ENCODE measurements at places on chromosomes 11 and 22.
A peak's percentile ranks its signal among the peaks of the same experiment; 100 is the strongest.

- DNase-seq = peak; percentile 19
Observed at GRCh38 chr11:65934014-65934413, 11.3 kb upstream of the TSGA10IP start.

- DNase-seq = no peak
Observed at GRCh38 chr22:39649500-39650089, 79.0 kb downstream of the CACNA1I start.

GRCh38 chr22:20982563-20982882 is 426 bp downstream of the LZTR1 start:
- no peak for DNase-seq

DNA sequence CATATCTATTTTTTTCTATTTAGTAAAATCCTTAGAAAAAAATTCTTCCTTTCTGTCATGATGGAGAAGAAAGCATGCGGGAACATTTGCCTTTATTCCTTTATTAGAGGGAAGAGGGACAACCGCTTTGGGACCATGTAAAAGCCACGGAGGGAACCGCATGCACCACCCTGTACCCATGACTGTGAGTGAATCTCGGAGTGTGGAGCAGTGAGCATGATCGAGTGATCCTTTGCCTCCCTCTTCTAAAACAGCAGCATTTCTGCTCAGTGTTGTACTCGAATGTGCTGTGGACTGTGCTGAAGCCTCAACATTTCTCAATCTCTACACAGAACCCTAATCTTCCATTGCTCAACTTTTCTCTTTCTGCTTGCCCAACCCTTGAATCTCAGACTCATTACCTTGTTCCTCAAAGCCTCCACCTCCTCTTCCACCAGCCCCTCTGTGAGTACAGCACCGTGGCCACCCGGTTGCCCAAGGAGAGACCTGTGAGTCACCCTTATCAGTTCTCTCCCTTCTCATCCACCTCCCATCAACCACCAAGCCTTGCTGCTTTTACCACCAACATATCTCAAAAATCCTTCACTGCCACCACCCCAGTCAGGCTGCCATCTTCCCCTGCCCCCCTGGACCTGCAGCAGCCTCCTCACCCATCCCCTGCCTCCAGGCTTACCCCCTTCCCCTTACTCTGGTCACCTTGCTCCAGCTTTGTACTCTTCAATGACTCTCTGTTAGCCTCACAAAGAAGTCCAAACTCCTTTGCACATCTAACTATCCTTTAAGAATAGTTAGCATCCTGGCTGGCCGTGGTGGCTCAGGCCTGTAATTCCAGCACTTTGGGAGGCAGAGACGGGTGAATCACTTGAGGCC is 103.1 kb downstream of the NAT10 start:
- DNase-seq = no peak

DNA sequence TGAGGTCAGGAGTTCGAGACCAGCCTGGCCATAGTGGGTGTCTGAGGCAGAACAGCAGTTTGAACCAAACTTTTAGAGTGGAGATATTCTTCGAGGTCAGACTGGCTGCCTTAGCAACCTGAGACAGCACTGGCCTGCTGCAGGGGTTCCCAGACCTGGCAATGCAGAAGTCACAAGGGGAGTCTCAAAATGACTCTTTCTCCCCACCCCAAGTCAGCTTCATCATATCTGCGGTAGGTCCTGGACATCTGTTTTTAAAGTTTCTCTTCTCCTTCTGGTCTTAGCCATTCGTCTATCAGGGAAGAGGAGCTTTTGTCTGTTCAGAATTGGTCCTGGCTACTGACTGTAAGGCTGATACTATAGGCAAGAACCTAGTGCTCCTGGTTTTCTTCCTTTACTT is 14.5 kb upstream of the CLMP start:
- no peak for DNase-seq

- DNase-seq = no peak
Observed at GRCh38 chr22:41551877-41552582, 7.8 kb upstream of the POLR3H start.

DNA sequence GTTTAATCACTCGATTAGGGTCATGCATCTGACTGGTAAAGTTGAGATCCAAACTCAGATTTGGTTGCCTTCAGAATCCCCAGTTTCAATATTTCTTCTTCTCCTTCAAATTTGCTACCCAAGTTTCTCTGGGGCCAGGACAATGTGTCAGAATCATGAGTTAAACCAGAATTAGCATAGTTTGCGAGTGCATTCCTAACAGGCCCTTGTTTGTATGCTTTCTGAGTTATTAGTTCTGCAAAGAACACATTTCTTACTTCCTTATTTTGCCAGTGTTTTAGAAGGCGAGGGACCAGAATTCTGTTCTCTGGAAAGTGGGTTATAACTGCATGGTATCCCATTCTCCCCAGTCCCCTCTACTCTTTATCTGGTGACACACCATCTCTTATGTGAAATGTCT is 112.0 kb downstream of the ARL14EP start:
- DNase-seq = no peak

GRCh38 chr11:23100726-23101125 is 240.5 kb upstream of the CCDC179 start:
- DNase-seq = peak; percentile 11

DNA sequence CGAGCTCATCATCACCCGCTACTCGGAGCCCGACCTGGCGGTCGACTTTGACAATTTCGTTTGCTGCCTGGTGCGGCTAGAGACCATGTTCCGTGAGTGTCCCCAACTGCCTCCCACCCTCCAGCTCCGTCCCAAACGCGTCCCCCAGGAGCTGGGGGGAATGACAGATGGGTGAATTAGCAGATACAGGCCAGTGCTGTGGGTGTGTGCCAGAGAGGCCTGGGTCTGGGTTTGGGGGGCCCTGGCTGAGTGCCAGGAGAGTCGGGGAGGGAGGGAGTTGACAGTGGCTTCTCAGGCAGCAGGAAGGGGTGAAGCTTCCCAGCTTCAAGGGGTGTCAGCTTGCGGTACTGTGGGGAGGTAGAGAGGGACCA is 28.6 kb downstream of the CAPN1 start:
- DNase-seq = no peak

DNA sequence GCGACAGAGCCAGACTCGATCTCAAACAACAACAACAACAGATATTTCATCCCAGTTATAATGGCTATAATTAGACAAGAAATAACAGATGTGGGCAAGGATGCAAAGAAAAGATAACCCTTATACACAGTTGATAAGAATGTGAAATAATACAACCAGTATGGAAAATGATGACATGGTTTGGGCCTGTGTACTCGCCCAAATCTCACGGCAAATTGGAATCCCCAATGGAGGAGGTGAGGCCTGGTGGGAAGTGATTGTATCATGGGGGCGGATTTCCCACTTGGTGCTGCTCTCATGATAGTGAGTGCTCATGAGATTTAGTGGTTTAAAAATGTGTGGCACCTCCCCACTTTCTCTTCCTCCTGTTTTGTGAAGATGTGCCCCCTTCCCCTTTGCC is 104.1 kb downstream of the C11orf87 start:
- no peak for DNase-seq

DNA sequence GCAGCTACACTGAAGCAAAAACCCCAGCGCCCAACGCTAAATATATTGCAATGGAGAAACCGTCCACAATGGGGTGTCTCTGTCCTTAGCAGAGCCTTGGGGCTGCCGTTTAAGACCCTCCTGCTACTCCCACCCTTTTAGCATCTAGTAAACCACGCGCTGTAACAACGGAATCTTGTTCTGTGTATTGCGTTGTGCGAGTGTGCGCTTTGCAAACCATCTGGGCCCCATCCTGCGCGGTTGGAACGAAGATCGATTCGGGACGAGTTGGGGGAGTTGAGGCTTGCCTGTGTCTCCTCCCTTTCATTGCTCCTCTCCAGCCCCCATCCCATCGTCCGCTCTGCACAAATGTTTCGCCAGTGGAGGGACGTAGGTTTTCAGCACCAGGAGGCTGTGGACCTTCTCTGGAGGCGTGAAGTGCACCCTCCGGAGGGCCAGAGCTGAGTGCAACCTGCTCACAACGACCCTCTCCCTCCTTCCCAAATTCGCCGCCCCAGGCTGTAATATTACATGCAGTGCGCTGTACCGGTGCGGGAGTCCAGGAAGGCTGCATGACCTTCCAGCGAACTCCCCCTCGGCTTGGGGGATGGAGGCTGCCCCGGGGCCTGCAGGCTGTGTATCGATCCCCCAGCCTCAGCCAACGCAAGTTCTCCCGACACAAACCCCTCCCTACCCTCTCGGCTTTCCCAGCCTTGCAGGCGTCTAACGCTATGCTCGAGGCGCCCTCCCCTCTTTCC is 1.6 kb upstream of the KMT2A start:
- DNase-seq = peak; percentile 50

- peak; percentile 84 for DNase-seq
Observed at GRCh38 chr11:102799681-102800340, 1.9 kb upstream of the MMP1 start.

GRCh38 chr11:79308429-79308828 is 132.4 kb downstream of the TENM4 start:
- DNase-seq = no peak

DNA sequence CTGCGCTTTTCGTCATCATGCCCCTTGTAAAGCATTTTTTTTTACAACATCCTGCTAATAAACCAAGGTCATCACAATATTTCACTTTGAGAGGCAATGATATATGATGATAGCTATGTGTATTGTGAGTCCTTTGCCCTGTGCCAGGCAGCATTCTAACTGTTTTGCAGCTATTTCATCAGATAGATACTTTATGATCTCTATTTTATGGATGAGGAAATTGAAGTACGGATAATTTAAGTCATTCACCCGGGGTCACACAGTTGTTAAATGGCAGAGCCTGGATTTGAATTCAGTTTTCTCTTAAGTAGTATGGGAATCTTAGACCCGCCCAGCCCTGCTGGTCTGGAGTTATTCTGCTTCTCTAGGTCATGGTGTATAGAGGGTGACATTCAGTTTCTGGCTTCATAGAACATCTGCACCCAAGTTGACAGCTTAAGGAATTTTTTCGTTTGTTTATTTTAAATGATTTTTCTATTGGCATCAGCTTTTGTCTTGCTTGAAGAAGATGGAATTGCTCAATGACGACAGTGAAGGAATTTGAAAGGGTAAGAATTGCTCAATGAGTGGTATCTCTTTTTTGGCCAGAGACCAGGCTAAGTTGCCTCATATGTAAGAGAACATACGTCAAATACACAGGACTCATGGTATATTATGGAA is 926 bp downstream of the PRR5L start:
- peak; percentile 84 for DNase-seq

DNA sequence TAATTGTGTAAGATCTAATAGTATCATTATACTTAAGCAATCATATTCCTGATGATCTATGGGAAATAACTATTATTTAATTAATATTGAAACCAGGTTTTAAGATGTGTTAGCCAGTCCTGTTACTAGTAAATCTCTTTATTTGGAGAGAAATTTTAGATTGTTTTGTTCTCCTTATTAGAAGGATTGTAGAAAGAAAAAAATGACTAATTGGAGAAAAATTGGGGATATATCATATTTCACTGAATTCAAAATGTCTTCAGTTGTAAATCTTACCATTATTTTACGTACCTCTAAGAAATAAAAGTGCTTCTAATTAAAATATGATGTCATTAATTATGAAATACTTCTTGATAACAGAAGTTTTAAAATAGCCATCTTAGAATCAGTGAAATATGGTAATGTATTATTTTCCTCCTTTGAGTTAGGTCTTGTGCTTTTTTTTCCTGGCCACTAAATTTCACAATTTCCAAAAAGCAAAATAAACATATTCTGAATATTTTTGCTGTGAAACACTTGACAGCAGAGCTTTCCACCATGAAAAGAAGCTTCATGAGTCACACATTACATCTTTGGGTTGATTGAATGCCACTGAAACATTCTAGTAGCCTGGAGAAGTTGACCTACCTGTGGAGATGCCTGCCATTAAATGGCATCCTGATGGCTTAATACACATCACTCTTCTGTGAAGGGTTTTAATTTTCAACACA is 6.4 kb downstream of the BIRC3 start:
- peak; percentile 86 for DNase-seq

DNA sequence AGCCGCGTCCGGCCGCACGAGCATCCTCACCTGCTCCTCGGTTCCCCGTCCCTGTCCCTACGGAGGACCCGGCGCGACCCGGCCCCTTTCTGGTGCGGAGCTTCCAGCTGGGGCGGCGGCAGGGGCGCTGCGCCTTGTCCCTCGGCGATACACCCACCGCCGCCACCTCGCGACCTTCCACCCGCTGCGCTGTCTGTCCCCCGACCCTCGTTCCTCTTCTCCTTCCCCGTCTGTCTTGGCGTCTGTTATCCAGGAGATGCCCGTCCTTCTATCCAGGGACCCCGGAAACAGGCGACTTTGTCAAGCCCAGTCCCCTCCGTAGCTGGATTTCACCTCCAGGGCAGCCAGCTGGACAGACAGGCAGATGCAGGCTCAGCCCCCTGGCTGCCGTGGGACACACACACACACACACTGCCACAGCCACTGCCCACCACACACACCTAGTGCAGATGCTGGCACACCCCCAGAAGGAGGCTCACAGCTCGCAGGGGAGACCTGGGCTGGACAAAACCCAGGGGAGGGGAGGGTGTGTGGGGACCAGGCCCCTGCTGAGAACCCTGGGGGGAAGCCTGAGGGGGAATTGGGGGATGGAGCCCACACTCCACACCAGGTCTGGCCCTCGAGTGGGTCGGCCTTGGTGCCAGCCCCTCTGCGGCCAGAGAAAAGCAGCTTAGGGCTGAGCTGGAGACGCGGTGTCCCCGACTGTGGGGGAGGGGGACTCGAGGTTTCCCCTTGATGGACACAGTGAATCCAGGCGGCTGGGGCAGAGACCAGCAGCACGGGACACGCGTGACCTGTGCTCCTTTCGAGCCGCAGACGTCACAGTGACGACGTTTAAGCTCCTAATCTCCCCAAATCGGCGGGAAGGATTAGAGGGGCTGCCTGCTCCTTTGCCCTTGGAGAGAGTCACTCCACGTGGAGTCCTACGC is 788 bp downstream of the DRD4 start:
- no peak for DNase-seq

GRCh38 chr11:655036-655726 is 18.1 kb downstream of the DRD4 start:
- no peak for DNase-seq

GRCh38 chr22:44595841-44596341 is 97.9 kb upstream of the RTL6 start:
- no peak for DNase-seq

- no peak for DNase-seq
Observed at GRCh38 chr11:7418061-7418460, 67.2 kb upstream of the OLFML1 start.

Data from EH (cell line).